LHCN-M2 (cell line): ENCODE measurements at places on chromosomes 12 and 14. TPM values are rescaled to one million over a fixed set of nuclear protein-coding genes. Genes with fewer than 3 reads are reported as not detected.

GRCh38 chr12:10966314-10966713 lies 20.4 kb downstream of the TAS2R50 start:
- no peak for DNase-seq

GRCh38 chr14:97942921-97943320 lies 1145.7 kb downstream of the VRK1 start:
- DNase-seq: no peak

DNA sequence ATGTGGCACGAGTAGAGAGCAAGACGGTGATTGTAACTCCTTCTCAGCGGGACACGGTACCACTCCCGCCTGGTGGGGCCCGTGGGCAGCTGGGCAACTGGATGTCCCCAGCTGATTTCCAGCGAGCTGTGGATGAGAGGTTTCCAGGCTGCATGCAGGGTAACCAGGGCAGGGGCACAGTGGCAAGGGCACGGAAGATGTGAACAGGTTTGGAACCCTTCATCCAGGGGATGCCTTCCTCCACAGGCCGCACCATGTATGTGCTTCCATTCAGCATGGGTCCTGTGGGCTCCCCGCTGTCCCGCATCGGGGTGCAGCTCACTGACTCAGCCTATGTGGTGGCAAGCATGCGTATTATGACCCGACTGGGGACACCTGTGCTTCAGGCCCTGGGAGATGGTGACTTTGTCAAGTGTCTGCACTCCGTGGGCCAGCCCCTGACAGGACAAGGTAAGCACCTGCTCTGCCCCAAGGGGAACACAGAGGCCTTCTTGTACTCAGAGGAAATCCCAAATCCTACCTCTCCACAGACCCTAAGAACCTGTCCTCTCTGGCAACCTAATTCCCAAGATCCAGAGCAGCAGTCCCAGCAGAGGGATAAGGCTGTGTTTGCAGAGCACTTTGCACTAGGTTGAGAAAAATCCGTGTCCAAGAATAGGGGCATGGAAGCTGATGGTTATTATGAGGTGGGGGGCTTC lies 4.3 kb downstream of the PCK2 start:
- DNase-seq: no peak

DNA sequence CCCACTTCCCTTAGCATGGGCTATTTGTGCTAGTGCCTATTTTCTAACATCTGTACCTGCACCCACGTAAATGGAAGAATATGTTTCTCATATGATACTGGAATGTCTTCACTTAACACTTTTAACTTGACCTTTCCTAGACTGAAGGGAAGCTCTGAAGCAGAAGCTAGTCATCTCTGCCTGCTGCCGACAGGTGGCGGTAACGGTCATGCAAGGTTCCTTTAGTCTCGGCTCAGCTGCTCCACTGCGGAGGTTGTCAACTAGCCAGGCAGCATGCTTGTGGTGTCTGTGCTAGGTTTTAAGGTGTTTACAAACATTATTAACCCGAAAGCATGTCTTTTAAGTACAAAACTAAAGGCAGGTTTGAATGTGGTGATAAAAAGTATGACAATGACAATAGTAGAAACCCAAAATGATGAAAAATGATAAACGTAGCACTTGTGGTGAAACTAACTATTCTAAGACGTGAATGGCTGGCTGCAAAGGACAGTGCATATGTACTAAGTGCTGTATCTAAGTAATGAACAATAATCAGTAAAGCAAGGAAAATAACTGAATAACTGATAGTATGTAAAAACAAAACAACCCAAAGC lies 117.2 kb downstream of the GRIN2B start:
- peak; percentile 42 for DNase-seq

DNA sequence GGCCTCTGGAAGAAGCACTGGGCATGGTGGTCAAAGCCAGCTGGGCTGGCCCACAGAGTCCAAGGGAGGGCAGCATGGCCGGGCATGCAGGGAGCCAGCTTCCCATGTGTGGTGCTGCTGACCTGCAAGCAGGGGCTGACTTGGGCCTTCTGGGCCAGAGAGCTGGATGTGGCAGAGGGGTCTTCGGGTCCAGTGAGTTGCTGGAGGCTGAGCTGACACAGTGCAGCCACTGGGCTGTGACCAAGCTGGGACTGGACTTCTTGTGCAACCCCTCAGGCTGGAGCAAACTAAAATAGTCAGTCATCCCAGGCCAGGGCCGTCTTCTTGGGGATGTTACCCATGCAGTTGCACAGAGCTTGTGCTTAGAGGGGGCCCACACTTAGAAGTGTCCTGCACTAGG lies 7.3 kb upstream of the RIN3 start:
- DNase-seq: no peak

DNA sequence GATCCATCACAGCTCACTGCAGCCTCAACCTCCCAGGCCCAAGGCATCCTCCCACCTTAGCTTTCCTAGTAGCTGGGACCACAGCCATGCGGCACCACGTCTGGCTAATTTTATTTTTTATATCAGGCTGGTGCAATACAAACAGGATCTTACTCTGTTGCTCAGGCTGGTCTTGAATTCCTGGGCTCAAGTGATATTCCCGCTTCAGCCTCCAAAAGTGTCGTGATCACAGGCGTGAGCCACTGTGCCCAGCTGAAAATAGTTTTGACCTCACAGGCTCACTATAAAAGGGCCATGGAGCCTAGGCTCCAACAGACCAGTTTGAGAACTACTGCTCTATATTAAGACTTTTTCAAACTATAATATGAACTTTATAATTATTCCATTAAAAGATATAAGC lies 37.3 kb downstream of the SNX6 start:
- no peak for DNase-seq

- DNase-seq: no peak
Observed at GRCh38 chr12:78864870-78865463, 393 bp downstream of the SYT1 start.

DNA sequence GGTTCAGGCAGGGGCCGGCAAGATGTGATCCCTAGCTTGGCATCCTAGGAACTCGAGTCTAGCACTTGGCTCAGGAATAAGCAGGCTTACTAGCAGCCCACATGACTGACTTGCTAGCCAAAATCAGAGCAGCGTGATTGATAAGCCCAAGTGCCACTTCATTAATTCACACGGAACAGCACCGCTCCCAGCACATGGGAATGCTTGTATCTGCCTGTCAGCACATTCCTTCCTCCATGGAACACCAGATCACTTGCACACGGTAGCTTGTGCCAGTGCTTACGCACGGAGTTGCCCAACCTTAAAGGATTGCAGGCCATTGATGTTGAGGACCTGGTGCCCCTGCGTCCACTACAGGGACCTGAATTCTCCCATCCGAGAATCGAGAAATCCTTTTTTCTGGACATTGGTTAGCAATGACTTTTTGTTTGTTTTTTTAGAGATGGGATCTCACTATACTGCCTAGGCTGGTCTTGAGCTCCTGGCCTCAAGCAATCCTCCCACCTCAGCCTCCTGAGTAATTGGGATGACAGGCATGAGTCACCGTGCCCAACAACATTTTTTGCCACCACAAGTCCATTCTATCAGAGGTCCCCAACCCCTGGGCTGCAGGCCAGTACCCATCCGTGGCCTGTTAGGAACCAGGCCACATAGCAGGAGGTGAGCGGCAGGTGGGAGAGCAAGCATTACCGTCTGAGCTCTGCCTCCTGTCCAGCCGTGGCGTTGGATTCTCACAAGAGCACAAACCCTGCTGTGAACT lies 30.6 kb upstream of the TSPAN9 start:
- peak; percentile 23 for DNase-seq

- no peak for DNase-seq
Observed at GRCh38 chr14:34817768-34818167, 57.4 kb downstream of the BAZ1A start.

GRCh38 chr14:64060199-64060545 lies 207.4 kb downstream of the SYNE2 start:
- DNase-seq: no peak

DNA sequence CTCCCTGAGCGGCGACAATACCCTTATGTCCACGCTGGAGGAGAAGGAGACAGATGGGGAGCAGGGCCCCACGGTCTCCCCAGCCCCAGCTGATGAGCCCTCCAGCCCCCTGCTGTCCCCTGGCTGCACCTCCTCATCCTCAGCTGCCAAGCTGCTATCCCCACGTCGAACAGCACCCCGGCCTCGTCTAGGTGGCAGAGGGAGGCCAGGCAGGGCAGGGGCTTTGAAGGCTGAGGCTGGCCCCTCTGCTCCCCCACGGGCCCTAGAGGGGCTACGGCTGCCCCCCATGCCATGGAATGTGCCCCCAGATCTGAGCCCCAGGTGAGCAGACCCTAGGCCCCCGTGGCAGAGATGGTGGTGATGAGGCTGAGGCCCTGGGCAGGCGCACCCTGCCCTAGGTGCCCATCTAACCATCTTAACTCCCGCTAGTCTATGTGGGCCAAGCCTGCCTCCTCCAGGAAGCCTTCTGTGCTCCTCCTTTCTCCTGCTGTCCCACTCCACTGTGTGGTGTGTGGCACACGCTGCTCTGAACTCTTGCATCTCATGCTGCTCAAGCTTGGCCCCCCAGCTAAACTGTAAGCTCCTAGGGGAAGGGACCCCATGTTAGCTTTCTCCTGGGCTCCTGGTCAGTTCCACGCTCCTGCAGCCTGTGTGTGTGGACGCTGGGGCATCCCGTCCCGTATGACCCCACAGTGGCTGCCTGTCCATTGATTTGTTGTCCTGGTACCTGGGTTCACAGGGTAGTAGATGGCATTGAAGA lies 12.1 kb downstream of the MCRS1 start:
- DNase-seq: no peak

Gene RND1
- not detected in 2 replicates for total RNA-seq

Gene ZDHHC22
- under 0.01 TPM in 1 of 2 replicates, not detected in the other for total RNA-seq

Gene PYGL
- total RNA-seq: 95.4 and 101 TPM in 2 replicates

Gene RHEBL1
- total RNA-seq: 0.90 and 2.9 TPM in 2 replicates

Gene EID3
- total RNA-seq: 2.2 and 4.0 TPM in 2 replicates

Gene SLC6A15
- 27.0 and 30.8 TPM in 2 replicates for total RNA-seq
